GM12891 (cell line): ENCODE measurements at places on chromosomes 11 and 22.

GRCh38 chr11:114276077-114276476 is 20.1 kb upstream of the NNMT start:
- no peak for DNase-seq

- no peak for DNase-seq
Measured at GRCh38 chr11:30351061-30351460, 28.2 kb downstream of the ARL14EP start.

DNA sequence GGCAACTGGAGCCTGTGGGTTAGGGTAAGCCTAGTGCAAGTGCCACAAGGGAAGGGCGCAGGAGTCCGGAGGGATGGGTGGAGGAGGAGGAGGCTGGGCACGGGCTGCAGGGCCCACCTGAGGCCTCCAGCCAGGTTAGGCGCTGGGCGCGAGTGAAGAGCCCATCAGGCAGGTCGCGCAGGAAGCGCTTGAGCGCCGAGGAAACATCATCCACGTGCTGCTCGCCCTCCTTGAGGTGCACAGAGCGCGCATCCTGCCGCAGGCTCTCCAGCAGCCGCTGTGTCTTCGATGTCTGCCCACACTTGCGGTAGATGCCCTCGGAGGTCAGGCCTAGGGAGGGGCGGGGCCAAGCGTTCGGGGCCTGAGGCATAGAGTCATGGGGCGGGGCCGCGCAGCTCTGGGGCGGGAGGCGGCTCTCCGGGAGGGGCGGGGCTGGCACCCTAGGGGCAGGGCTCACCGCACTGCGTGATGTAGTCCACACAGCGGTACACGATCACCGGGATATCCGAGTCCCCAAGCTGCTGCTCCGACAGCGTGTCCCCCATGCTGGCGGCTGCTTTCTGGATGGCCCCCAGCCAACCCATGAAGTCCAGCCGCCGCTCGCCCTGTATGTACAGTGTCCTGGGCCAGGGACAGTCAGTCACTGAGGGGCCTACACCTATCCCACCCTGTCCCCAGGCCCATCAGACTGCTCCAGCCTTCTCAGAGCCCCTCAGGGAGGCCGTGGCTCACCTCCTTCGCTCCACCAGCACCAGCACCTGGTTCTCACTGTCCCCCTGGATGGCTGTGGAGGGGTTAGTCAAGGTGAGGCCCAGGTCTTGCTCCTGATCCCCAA is 22.9 kb upstream of the PDE2A start:
- no peak for DNase-seq

DNA sequence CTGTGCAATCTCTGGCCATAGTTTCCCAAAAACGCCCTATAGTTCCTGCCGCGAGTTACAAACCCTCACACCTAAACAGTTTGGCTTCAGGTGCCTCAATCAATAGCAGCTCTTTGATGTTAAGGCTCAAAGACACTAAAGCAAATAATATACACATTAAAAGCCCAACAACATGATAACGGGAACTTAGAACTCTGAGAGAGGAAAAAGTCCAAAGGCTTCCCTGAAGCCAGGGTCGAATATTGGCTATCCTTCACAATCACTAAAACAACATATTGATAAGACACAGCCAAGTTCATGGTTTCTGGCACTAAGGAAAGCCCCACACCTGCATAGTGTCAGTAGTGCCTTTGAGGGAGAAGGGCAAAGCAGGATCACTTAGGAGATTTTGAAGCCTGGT is 54.9 kb downstream of the NTM start:
- DNase-seq: no peak

DNA sequence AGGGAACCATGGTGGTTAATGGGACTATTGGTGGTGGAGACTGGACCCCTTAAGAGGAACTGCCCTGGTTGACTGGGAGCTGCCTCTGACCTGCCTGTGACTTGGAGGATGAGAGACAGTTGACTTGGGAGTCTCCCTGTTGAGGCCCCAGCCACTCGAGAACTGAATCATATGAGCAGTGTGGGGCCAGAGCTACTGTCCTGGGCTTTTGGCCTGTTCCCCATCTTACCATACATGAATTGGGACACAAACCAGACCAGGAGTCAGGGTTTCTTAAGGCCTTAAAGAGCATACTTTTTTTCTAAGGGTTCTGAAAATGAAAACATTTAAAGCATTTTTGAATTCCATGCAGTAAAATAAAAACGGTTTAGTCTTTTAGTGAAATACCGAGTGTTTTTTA is 92.8 kb downstream of the TEAD1 start:
- DNase-seq: no peak

- DNase-seq: no peak
Measured at GRCh38 chr11:99065121-99065520, 44.4 kb downstream of the CNTN5 start.

- DNase-seq: peak; percentile 26
Measured at GRCh38 chr11:33040033-33040861, 875 bp downstream of the TCP11L1 start.

DNA sequence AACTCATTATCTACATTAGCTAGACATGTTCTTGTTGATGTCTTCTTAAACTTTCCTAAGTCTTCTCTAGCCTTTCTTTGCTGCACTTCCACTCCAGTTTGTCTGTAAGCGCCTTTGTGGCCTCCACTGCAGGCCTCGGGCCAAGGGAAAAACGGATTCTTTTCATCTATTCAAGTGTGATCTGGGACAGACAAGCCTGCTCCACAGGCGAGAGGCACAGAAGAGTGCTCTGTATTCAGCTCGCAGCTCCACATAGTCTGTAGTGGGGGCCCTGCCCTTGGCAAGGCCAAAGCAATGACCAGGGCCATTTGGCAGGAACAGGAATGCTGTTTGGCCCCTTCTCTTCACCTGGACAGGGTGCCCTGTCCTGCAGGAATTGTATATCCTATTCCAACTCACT is 84.1 kb upstream of the BARX2 start:
- no peak for DNase-seq
